Activated T-helper 2 cell treated with anti-CD3 and anti-CD28 coated beads, Interferon-gamma antibody, Interleukin-2, Interleukin-4, amounts not matched to agents 10 μg/mL and 5 μg/mL and 100 μg/mL, durations not matched to agents 14 hours and 24 hours and 36 hours (primary cell): ENCODE measurements at places on chromosomes 4 and X. TPM values are rescaled to one million over a fixed set of nuclear protein-coding genes. Genes with fewer than 3 reads are reported as not detected.

- DNase-seq = no peak
These were observed 80.9 kb downstream of the PCYT1B start for GRCh38 chrX:24566240-24566639.

- no peak for DNase-seq
These were observed 267.3 kb downstream of the DCTD start for GRCh38 chr4:182649698-182650477.

ATP6AP2 gene
- 69.6 and 70.3 TPM in 2 replicates for total RNA-seq

GRCh38 chrX:2320580-2321327 lies 180.0 kb downstream of the DHRSX start:
- DNase-seq = no peak

GRCh38 chr4:180148737-180149136 lies 2094.5 kb upstream of the TENM3 start:
- no peak for DNase-seq

DNA sequence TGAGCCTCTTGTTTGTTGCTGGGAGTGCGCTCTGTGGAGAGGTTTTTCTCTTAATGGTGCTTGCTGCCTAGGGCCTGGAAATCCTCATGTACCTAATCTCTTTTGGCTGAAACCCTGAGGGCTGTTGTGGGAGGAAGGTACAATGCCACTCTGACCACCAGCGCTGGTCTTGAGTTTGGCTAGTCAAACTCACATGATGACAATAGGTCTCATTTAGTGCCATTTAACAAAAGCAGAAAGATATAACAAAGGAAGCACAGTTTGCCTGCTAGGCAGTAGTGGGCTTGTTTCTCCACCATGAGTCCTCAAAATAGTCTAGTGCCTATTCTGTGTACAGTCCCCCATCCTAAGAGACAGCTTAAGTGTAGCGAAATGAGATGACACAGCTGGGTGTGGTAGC lies 111.3 kb downstream of the TSPAN7 start:
- no peak for DNase-seq

PAGE2B gene
- total RNA-seq = 0.41 and 1.1 TPM in 2 replicates

DNA sequence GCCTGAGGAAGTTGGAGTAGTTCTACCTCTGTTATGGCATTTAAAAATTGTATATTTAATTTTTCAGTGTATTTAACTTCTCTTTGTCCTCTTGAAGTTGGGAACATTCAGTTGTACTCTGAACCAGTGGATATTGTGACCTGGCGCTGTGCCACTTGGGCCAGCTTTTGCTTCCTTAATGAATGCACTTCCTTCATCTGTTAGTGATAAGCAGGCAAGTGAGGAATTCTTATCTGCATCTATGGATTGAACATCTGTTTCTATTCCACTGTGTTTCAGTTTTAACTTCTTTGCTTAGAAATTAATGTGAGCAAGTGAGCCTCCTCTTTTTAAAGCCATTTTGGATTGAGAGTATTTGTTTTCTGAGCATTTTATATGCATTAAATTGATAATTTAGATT lies 128.3 kb downstream of the UCHL1 start:
- no peak for DNase-seq
